Small intestine (tissue), 16 donors: ENCODE measurements at places on chromosomes 16 and 17. TPM values are rescaled to one million over a fixed set of nuclear protein-coding genes. Genes with fewer than 3 reads are reported as not detected.

Gene CASKIN2
- polyA plus RNA-seq: 13.1 TPM

Gene RAB11FIP3
- polyA plus RNA-seq: 36.7 TPM

Gene MT4
- not detected for polyA plus RNA-seq

Gene IL17C
- not detected for polyA plus RNA-seq

Gene LPO
- 0.44 TPM for polyA plus RNA-seq

Gene TBC1D3B
- 1.8 TPM for polyA plus RNA-seq

Gene RPA1
- polyA plus RNA-seq: 21.2 TPM

Gene WNK4
- polyA plus RNA-seq: 25.6 TPM

- H3K4me1 ChIP-seq: peaks cover 12% of the 10 kb centered on the region
- H3K27ac ChIP-seq: peak overlapping the region; percentile 85
- H3K36me3 ChIP-seq: no peaks in the 10 kb centered on the region
- H3K27me3 ChIP-seq: no peaks in the 10 kb centered on the region
- H3K4me3 ChIP-seq: peak overlapping the region; percentile 67
Measured at GRCh38 chr16:49854188-49854795, 1.6 kb downstream of the ZNF423 start.

GRCh38 chr16:28543072-28543471 is 4.3 kb upstream of the NUPR1 start:
- no peaks in the 10 kb centered on the region for H3K27me3 ChIP-seq
- no peak overlapping the region for H3K27ac ChIP-seq
- peaks cover 8% of the 10 kb centered on the region for H3K4me1 ChIP-seq
- H3K36me3 ChIP-seq: no peaks in the 10 kb centered on the region
- DNase-seq: peak; percentile 90

DNA sequence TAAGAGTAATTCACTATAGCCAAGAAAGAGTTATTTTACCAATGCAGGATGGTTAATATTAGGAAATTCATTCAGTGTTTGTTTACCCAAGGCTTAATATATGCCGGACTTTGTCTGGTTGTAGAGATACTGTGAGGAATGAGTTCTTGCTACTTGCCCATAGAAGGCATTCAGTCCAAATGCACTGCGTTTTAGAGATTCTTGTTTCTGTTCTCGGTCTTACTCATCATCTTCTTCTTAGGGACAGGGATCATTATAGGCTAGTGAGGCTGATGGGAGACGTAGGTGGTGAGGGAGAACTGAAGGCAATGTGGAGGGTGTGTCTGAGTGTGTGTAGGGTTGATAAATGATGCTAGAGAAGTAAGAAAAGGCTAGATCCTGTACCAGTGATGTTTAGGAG is 90.7 kb downstream of the OR1D5 start:
- DNase-seq: peak; percentile 66
- H3K27ac ChIP-seq: no peak overlapping the region
- no peak overlapping the region for H3K4me3 ChIP-seq

GRCh38 chr17:37179893-37180292 is 195.9 kb upstream of the C17orf78 start:
- no peak overlapping the region for H3K27ac ChIP-seq
- no peak for DNase-seq
- H3K36me3 ChIP-seq: peaks cover 6% of the 10 kb centered on the region
- H3K4me3 ChIP-seq: no peak overlapping the region

- no peak overlapping the region for H3K4me3 ChIP-seq
- peaks cover 62% of the 10 kb centered on the region for H3K4me1 ChIP-seq
- peak overlapping the region; percentile 47 for H3K27ac ChIP-seq
- no peaks in the 10 kb centered on the region for H3K27me3 ChIP-seq
- H3K36me3 ChIP-seq: no peaks in the 10 kb centered on the region
Measured at GRCh38 chr17:75086496-75087181, 1.1 kb upstream of the SLC16A5 start.

- H3K27me3 ChIP-seq: no peaks in the 10 kb centered on the region
- H3K4me1 ChIP-seq: no peaks in the 10 kb centered on the region
- H3K36me3 ChIP-seq: no peaks in the 10 kb centered on the region
- DNase-seq: no peak
Measured at GRCh38 chr17:78895322-78895721, 7.7 kb downstream of the CEP295NL start.

- H3K4me1 ChIP-seq: no peaks in the 10 kb centered on the region
- H3K4me3 ChIP-seq: no peak overlapping the region
- no peaks in the 10 kb centered on the region for H3K27me3 ChIP-seq
- DNase-seq: no peak
- H3K36me3 ChIP-seq: peaks cover 88% of the 10 kb centered on the region
Measured at GRCh38 chr16:87712184-87712762, 53.5 kb downstream of the KLHDC4 start.

- no peak within 1 kb of the TSS for H3K4me3 ChIP-seq
- H3K27ac ChIP-seq: no peak within 1 kb of the TSS
- no peak for DNase-seq
- H3K4me1 ChIP-seq: peaks cover 9% of the 10 kb centered on the region
Measured at GRCh38 chr17:7355053-7355452, at the start of gene TMEM95. Gene TMEM95 (plus strand): TSS chr17:7355156. CDS start chr17:7355205, 49 bp downstream.

GRCh38 chr17:81638683-81639082 is 1.7 kb downstream of the TSPAN10 start:
- H3K4me1 ChIP-seq: peaks cover 3% of the 10 kb centered on the region
- H3K27me3 ChIP-seq: no peaks in the 10 kb centered on the region
- no peak overlapping the region for H3K27ac ChIP-seq

GRCh38 chr16:80544326-80544725 is 3.5 kb downstream of the DYNLRB2 start:
- H3K27me3 ChIP-seq: no peaks in the 10 kb centered on the region
- no peaks in the 10 kb centered on the region for H3K4me1 ChIP-seq
- H3K36me3 ChIP-seq: no peaks in the 10 kb centered on the region
- H3K27ac ChIP-seq: no peak overlapping the region

GRCh38 chr16:31183432-31184428 is 3.8 kb downstream of the FUS start:
- no peak for DNase-seq
- H3K27me3 ChIP-seq: no peaks in the 10 kb centered on the region
- H3K4me3 ChIP-seq: no peak overlapping the region
- H3K4me1 ChIP-seq: peaks cover 3% of the 10 kb centered on the region
- peaks cover 39% of the 10 kb centered on the region for H3K36me3 ChIP-seq

GRCh38 chr16:856101-856500 is 55.6 kb upstream of the GNG13 start:
- no peak overlapping the region for H3K27ac ChIP-seq
- no peak for DNase-seq
- no peaks in the 10 kb centered on the region for H3K4me1 ChIP-seq
- no peaks in the 10 kb centered on the region for H3K27me3 ChIP-seq

- no peak overlapping the region for H3K4me3 ChIP-seq
- H3K27ac ChIP-seq: peak overlapping the region; percentile 68
- no peaks in the 10 kb centered on the region for H3K27me3 ChIP-seq
- H3K4me1 ChIP-seq: no peaks in the 10 kb centered on the region
- H3K36me3 ChIP-seq: no peaks in the 10 kb centered on the region
Measured at GRCh38 chr17:17628388-17629008, 37.0 kb upstream of the PEMT start.

DNA sequence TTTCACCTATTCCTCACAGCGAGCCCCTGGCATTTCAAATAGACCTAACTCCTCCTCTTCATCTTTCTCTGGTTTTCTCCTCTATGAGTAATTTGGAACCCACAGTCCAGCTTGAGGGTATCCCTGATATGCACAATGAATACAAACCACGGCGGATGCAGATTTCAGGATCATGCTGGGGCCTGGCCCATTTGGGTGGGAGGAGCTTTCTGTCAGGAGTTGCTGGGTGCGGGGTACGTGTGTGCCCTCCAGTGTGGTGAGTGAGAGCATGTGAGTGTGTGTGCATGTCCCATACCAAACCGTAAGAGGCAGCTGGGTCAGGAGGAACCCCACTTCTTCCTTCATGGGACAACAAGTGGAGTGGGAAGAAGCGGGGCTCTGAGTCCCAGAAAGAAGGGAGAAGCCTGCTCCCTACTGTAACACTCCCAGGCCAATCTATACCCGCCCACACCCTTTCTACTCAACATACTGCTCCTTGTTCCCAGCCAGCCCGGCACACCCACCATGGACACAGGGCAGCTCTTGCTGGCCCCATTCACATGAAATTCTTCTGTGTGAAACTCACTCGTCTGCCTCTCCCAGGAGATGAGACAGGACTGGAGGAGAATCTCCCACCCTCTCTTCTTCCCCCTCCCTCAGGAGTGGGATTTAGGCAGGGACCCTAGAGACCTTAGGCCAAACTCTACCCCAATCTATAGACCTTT is 18.4 kb downstream of the CNTNAP1 start:
- no peaks in the 10 kb centered on the region for H3K27me3 ChIP-seq
- no peak overlapping the region for H3K4me3 ChIP-seq
- no peak overlapping the region for H3K27ac ChIP-seq
- peaks cover 75% of the 10 kb centered on the region for H3K36me3 ChIP-seq
- no peak for DNase-seq

DNA sequence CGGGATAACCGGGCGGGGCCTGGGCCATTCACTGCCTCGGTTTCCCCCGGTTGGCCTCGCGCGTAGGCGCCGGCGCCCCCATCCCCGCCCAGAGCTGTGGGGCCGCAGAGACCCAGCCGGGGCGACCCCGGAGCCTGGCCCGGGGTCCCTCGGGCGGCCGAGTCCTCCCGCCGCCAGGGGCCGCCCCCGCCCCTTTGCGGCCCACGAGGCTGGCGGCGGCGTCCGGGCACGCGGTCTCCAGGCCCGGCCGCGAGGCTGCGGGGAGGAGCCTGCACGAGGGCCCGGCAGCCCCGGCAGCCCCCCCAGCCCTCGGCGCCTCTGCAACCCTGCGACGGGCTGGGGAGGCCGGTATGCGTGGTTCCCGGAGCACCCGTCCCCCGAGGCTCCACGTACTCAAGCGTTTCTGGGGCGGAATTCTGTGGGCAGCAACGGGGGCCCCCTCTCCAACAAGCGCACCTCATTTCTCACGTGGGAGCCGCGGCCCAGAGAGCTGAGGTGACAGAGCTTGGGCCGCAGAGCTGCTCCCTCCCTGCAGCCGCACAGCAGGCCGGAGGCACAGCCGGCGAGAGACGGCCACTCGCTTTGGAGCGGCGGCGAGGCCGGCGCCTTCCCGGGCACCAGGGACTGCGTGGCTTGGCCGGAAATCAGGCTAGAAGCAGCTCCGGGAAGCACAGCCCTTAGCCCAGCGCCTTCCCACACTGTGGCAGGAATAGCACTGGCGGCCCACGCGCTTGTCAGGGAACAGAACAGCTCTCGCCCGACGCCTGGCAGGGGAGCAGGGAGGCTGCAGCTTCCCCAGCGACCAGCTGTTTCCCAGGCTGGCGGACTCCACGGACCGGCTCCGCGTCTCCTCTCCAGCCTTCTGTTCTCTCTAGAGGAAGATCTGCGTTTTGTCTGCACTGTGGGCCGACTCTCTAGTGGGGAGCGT is 867 bp upstream of the LIMD2 start:
- no peaks in the 10 kb centered on the region for H3K4me1 ChIP-seq
- DNase-seq: peak; percentile 45
- H3K4me3 ChIP-seq: peak overlapping the region; percentile 29
- peaks cover 16% of the 10 kb centered on the region for H3K27me3 ChIP-seq

DNA sequence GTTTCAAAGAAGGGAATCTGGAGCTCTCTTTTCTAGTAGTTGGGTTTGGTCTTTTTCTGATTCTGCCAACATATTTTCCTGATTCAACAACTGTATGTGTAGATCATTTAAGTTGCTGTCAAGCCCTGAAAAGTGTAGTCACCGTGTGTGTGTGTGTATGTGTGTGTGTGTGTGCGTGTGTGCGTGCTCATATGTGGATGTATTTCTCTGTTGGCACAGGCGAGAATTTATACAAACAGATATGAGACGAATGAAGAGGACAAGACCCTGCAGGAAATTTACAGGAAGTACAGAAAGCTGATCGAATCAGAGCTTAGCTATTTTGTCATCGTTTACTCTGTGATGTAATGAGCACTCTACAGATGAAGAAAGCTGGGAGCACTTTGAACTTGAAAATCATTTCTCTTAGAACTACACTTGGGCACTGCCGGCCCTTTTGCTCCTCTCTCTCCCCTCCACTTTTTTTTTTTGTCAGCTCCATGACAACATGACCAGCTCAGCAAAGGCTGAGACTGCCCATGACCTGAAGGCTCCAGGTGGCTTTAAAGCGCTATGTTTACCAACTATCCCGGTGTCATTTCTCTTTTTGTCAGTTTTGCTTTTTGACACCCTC is 11.2 kb downstream of the FBXO39 start:
- no peaks in the 10 kb centered on the region for H3K27me3 ChIP-seq
- no peak overlapping the region for H3K4me3 ChIP-seq
- DNase-seq: no peak

DNA sequence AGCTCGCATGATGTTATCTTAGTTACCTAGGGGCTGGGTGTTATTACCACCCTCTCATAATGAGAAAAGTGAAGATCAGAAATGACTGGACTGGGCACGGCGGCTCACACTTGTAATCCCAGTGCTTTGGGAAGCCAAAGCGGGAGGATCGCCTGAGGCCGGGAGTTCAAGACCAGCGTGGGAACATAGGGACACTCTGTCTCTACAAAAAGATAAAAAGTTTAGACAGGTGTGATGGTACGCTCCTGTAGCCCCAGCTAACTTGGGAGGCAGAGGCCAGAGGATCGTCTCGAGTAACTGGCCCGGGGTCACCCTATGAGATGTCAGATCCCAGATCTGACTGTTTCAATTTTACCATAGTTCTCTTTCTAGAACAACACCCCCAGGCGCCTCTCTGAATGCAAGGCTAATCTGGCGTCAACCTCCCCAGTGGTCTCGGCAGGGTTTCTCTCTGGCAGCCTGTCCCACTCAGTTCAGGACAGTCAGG is 1.9 kb upstream of the CCDC102A start:
- no peaks in the 10 kb centered on the region for H3K36me3 ChIP-seq
- no peak overlapping the region for H3K4me3 ChIP-seq
- no peaks in the 10 kb centered on the region for H3K27me3 ChIP-seq
- peak overlapping the region; percentile 32 for H3K27ac ChIP-seq
- DNase-seq: no peak
- peaks cover 10% of the 10 kb centered on the region for H3K4me1 ChIP-seq

DNA sequence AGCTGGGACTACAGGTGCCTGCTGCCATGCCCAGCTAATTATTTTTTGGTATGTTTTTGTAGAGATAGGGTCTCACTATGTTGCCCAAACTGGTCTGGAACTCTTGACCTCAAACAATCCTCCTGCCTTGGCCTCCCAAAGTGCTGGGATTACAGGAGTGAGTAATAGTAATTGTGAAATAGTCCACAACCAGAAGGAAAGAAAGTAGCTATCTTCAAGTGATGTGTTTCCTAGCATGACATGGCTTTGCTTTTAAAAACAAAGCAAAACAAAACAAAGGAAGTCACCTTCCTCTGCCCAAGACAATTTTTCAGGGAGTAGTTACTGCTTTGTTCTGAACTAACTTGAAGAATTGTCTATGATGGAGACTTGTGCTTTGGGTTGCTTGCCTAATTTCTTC is 27.0 kb downstream of the ATP6V0A1 start:
- no peaks in the 10 kb centered on the region for H3K4me1 ChIP-seq
- no peaks in the 10 kb centered on the region for H3K27me3 ChIP-seq
- no peak for DNase-seq
- H3K27ac ChIP-seq: no peak overlapping the region
- no peak overlapping the region for H3K4me3 ChIP-seq
- peaks cover 72% of the 10 kb centered on the region for H3K36me3 ChIP-seq
